ENCODE measurements at places on chromosomes 1 and 21.

DNA sequence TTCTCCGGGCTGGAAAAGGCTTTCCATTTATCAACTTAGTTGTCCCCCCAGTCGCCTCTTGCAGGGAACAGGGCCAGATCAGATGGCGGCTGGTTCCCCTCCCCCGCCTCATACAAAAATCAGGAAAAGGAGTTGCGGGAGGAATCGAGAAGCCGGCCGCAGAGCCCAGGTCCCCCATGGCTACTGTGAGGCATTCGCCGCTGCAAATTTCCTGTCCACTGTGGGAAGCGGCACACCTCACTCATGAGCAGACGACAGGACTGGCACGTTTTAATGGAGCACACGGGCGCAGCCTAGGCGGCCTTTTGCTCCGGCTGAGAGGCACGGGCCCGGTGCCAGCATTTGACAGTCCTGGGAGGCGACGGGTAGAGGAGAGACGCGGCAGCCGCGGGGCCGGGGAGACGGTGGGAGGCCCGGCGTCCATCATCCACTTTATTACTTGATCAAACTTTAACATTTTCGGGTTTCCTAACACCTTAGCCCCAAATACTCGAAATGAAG is 1.1 kb downstream of the GNG4 start:
- DNase-seq = no peak

DNA sequence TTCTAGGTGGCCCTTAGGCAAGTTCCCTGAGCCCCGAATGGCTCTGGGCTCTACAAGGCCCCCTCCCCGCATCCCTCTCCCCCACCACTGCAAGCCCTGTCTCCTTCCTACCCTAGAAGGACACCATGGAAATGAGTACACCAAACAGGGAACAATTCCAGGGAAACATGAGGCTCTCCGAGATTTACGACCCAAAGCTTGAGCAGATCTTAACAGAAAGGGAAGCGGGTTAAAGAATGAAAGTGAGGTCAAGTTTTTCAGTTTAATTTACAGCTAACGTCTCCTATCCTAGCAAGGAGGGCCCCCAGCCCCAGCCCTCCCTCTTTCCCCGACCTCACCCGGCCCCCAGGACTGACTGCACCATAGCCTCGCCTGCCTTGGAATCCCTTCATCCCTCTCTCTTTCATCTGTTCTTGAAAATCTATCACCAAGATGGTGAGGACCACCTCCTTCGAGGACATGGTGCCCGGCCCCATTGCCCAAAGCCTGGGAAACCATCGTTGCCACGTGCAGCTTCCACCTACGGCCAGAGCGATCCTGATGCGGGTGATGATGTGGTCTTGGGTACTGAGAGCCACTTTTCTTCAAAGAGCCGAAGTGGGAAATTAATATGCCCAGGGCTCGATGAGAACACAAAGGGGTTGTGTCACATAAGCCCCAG is 30.5 kb downstream of the SIM2 start:
- no peak for DNase-seq

DNA sequence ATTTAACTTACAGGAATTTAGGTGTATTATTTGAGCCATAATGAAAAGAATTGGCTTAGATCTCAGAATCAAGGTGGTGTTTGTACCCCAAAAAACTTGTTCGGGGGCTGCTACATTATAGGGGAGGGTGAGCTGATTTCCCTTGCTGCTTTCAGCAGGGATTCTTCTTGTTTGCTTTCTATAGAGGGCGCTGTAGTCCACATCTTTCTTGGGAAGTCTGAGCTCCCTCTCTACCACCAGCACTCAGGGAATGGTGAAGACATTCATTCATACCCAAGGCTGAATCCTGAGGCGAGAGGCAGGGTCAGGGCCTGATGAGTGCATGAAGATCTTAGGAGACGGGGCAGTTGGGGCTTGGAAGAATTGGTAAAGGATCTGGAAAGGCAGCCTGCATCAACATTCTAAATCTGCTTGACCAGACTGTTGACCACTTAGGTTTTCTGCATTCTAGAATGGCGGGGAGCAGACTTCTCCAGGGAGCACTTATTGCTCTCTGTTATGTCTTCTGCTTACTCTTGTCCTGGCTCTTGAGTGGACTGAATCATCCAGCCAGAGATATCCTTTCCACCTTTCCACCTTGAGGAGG is 18.9 kb downstream of the SPATA46 start:
- no peak for DNase-seq

GRCh38 chr1:69121723-69122122 is 446.0 kb upstream of the LRRC7 start:
- DNase-seq = peak; percentile 27

DNA sequence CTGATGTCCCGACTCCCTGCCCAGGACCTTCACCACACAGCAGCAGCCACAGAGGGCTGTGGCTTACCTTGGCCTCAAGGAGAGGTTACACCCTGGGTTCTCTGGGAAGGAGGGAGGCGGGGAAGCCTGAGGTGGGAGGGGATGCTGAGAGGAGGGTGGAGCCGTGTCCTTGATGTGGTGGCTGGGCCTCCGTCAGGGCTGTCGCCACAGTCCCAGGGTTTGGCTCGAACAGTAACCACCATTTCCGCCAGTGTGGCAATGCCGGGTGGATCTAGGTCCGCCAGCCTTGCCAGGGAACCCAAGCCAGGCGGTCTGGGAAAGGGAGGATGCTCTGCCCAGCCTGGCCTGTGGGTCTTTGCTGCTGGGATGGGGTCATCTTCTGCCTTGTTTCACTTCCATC is 18.4 kb upstream of the CDCA8 start:
- no peak for DNase-seq

DNA sequence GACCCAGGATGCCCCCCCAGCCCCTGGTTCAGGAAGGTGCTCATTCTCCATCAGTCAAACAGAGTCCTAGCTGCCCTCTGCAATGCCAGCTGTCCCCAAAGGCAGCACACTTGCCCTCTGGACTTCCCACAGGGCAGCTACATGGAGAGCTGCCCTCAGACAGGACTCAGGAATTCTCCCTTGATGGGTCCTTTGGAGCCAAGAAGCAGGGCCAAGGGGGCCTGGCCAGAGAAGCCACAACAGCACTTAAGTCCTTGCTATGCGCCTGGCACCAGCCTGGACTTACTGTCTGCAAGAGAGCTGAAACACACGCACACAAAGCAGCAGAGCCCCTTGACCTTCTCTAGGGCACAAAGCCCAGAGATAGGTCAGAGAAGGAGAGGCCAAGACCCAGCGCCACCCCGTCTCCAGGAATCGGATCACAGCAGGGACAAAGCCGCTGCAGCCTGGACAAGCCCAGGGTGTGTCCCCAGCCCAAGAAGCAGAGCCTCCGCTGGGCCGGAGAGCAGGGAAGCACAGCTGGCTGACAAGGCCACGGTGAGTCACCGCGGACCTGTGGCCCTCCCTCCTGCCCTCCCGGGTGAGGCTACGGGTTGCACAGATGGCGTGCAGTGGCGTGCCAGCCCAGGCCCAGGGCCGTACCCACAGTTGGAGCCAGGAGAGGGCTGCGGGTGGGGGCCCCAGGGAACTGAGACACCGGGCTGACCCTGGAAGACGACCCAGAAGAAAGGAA is 1.7 kb downstream of the WNT9A start:
- peak; percentile 39 for DNase-seq

- no peak for DNase-seq
These were observed 5.2 kb downstream of the FNDC10 start for GRCh38 chr1:1594602-1595260.

- DNase-seq = no peak
These were observed 2.9 kb upstream of the BTG2 start for GRCh38 chr1:203302456-203302855.

GRCh38 chr1:150259758-150260669 is 2.4 kb downstream of the CA14 start:
- DNase-seq = no peak

DNA sequence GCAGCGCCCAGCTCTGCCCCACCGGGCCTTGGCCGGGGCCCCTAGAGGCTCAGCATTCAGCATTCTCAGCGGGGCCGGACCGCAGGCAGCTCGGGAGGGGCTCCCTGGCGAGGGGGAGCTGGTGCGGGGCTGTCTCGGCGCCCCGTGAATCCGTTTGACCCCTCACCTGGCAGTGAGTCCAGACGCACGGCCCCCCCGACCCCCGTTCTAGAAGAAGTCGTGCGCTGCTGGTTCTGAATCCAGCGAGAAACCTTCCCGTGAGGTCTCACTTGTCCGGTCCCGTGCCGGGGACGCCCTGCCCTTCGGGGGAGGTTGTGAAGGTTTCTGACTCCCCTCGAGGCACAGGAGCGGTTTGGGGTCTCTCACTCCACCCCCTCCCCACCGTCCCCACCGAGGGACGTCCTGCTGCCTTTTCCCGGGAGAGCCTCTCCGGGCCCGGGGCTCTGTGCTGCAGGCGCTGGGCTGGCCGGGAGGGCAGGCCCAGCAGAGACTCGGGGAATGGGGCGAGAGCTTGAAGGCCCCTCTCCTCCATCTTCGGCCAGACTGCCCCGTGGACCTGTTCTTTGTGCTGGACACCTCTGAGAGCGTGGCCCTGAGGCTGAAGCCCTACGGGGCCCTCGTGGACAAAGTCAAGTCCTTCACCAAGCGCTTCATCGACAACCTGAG is 655 bp downstream of the COL6A1 start:
- DNase-seq = no peak

DNA sequence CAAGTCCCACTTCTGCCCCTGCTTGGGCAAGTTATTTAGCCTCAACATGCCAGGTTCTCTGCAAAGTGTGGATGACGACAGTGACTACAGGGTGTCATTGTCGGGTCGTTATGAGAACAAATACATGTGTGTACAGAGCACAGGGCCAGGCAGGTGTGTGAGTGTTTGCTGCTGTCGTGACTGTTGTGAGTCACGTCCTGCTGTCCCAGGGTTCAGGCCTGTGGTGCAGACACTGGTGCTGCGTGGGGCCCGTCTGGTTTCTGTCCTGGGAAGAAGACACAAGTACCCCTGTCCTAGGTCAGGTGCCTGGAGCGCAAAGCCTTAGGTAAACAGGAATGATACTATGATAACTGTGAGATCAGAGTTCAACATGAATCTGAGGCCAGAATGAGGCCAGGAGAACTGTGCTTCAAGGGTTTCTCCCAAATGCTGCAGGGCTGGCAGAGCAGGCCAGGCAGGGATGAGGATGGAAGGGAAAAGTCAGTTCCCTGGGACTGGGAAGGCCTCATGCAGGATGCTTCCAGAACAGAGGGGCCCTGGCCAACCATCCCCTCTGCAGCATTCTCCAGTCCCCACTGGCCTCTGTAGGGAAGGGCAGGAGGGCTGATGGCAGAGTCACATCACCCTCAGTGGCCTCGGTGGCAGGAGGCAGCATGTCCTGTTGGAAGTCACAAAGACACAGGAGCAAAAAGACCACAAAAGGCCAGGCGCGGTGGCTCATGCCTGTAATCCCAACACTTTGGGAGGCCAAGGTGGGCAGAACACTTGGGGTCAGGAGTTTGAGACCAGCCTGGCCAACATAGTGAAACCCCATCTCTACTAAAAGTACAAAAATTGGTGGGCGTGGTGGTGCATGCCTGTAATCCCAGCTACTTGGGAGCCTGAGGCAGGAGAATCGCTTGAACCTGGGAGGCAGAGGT is 15.7 kb downstream of the GPR157 start:
- DNase-seq = no peak

DNA sequence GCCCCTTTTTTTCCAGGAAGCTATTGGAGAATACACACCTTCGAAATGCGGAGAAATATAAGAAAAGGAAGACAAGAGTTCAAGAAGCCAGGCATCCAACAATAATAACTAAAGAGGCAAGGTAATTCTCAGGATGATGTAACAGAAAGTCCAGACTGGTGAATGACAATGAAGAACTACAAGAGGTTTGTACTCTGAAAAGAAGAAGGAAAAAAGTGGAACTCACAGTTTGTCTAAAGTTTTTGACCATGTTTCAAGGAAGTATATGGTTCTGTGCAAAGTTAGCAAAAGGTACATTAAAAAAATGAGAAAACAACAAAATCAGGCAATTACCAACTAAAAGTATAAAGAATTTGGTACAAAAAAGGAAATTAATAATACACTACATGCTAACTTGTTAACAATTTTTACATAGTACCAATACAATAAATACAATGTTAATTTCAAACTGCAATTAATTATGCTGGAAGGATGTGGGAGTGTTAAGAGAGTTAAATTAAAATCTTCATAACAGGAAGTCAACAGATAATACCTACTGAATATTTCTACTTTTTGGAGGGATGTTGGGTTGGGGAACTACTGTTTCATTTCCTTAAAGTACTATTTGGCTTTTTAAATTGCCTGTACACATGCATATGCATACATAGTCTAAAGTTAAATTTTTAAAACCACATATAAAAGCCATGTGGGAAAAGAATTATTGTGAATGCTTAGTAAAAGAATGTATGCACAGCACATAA is 12.9 kb upstream of the CD55 start:
- no peak for DNase-seq

- DNase-seq = no peak
These were observed 304.3 kb upstream of the ESRRG start for GRCh38 chr1:217027403-217028080.

- no peak for DNase-seq
These were observed 41.3 kb downstream of the ICOSLG start for GRCh38 chr21:44199448-44199847.

- no peak for DNase-seq
These were observed 10.5 kb downstream of the TENT5C start for GRCh38 chr1:117616356-117616755.

DNA sequence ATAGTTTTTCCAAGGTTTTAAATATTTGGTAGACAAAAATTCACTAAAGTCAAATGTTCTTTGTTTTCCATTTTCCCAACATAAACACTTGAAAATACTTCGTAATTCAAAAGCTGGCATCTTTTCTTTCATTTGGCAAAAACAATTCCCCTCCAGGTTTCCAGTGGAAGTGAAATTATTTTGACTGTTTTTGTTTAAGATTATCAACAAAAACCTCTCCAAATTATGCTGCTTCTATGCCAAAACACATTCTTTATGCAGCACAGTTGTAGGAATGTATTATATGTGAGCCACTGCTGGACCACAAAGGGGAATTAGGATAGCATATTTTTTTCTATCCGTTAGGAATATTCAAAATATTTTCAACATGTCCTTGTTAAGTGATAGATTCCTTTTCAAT is 44.1 kb downstream of the SLC5A9 start:
- no peak for DNase-seq

DNA sequence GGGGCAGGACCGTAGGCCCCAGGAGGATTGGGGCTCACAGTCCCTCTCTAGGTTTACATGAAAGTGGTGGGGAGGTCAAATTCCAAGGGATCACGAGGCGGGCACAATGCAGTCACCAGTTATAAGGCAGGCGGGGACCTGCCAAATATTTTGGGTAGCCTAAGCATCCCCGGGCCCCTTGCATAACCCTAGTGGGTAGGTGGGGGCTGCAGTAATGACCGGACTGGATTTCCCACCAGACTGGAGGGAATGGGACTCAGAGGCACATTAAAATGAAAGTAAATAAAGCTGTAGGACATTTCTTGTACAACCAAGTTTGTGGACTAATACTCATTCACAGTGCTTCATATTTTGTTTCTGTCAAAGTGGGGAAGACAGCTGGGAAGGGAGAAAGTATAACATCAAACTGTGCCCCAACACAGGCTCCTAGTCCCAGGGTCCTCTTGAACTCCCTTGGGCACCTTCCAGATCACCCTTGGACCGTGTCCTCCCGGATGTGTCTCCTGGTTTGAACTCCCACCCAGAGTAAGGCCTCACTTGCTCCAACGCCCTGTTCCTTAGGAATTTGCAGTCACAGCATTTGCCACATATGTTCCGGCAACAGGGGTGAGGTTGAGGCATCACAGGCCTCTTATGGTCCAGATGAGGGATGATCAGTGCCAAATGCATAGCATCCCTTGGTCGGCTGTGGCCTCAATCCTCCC is 28.4 kb upstream of the KIAA0040 start:
- no peak for DNase-seq

- DNase-seq = no peak
These were observed 80.6 kb downstream of the TGFBR3 start for GRCh38 chr1:91805311-91805801.

- DNase-seq = no peak
These were observed 62.5 kb downstream of the RNF220 start for GRCh38 chr1:44467566-44467965.
